Fibroblast of gingiva (primary cell): ENCODE measurements at places on chromosomes 11 and 22.

GRCh38 chr11:91129596-91129995 lies 906.7 kb upstream of the CHORDC1 start:
- no peak for DNase-seq

DNA sequence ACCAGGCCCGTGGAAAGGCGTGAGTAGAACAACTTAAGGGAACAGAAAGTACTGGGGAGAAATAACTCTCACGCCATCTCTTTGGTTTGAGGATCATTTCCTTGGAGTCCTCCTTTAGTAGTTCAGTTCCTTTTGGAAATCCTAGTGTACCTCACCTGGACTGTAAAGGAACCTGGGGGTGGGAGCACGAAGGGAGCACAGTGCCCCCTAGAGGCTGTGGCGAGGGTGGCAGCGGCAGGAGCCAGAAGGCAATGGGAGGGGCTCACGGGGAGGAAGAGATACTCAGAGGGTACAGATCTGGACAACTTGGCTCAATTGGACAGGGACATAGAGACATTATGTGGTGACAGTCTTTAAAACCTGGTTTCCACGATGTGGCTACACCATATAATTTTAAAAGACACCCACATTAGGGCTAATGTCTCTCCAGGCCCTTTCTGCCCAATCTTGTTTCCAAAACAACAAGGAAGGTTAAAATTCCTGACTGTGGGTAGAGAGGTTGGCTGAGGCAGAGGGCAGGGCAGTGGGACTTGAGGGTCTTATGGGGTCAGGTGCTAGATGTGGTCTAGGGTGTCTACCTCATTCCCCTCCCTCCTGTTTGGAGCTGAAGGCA lies 87.0 kb downstream of the CSNK2A3 start:
- no peak for DNase-seq

DNA sequence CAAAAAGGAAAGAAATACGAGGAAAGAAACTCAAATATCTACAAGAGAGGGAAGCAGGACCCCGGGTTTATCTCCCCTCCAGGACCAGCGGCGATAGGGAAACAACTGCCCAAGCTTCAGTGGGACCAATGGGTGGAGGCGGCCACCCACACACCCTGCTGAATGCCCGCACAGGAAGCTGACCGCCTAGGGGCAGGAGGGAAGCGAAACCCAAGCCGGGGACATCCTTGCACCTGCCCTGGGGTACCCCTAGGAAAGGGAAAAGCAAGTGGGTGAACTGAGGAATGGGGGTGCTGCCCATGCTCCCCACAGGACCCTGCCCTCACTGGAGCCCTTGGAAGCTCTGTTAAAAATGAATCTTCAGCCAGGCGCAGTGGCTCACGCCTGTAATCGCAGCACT lies 27.6 kb upstream of the HMOX1 start:
- no peak for DNase-seq

DNA sequence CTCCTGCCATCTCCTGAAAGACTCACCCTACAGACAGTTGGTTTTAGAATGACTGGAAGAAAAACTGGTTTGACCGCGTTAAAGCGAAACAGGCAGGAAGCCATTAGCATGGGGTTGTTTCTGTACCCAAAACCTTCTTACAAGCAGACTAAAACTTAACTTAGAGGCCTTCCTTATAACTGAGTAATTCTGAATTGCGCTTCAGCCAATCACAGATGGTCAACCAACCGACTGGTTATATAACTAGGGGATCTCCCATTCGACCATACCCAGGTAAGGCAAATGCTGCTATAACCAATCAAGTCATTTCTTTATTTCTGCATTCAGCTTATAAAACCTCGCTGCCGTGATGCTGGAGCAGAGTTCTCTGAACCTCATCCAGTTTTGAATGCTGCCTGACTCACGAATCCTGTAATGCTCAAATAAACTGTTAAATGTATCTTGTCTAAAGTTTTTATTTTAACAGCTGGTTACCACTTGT lies 87.8 kb upstream of the DRD2 start:
- no peak for DNase-seq

DNA sequence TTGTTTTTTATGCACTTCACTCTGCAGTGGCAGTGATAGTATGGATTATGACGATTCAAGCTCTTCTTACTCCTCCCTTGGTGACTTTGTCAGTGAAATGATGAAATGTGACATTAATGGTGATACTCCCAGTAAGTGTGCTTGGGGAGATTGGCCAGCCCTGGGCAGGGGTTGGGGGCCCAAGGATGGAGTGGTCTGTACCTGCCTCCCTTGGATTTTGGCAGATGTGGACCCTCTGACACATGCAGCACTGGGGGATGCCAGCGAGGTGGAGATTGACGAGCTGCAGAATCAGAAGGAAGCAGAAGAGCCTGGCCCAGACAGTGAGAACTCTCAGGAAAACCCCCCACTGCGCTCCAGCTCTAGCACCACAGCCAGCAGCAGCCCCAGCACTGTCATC lies 14.2 kb downstream of the MADD start:
- no peak for DNase-seq

GRCh38 chr22:36397131-36398093 lies 9.6 kb upstream of the MYH9 start:
- DNase-seq, result no peak

DNA sequence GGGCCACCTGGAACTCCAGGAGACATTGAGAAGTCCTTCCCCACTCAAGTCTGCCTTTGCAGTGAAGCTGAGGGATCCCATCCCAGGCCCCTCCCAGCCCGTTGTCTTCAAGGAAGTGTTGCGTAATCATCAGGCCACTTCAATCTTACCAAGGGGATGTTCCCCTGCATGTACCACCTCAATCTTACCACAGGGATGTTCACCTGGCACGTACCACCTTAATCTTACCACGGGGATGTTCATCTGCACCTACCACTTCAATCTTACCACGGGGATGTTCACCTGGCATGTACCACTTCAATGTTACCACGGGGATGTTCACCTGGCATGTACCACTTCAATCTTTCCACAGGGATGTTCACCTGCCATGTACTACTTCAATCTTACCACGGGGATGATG lies 108.0 kb upstream of the SYN3 start:
- no peak for DNase-seq

- DNase-seq, result no peak
Observed at GRCh38 chr22:17846326-17846992, 72.2 kb upstream of the BID start.

DNA sequence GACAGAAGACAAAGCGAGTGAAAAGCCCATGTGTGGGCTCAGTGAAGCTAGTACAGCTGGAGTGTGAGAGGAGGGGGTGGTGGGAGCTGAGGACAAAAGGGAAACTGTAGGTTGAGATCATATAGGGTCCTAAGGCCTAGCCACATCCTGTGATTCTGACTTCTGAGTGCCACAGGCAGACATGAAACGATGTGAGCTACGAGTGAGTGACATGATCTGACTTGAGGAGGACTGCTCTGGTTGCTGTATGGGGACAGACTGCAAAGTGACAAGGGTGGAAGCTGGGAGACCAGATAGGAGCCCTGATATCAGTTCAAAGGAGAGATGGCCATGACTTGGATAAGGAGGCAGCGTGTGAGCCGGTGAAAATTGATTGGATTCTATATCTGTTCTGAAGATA lies 85.4 kb downstream of the MICAL2 start:
- DNase-seq, result no peak

DNA sequence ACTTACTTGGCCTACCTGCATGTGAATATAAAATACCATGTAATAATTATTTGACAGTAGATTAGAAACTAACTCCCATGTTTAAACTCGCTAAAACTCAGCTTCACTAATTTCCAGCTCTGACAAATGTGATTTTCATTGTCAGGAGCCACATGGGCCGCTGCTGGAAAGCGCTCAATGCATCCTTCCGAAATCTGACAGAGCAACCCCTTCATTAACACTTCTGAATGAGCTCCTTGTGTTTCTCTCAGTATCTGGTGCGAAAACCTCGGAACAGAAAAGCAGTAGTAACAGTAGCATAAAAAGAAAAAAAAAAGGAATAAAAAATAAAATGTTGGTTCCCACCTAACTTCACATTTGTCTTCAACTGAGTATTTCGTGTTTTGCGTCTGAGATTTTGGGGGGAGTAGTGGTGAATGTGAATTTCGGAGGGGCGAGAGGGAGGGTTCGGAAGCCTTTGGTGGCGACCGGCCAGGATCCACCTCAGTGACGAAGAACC lies 710 bp downstream of the MTCH2 start:
- no peak for DNase-seq
